ENCODE measurements at places on chromosomes 6 and 20.

- no peak for DNase-seq
Measured at GRCh38 chr6:65787787-65788186, 80.8 kb upstream of the EYS start.

GRCh38 chr20:45067558-45067957 is 33.4 kb downstream of the KCNS1 start:
- DNase-seq, result no peak

- no peak for DNase-seq
Measured at GRCh38 chr6:40485795-40486194, 101.4 kb downstream of the LRFN2 start.

GRCh38 chr20:14406495-14406894 is 69.1 kb upstream of the FLRT3 start:
- DNase-seq, result no peak

DNA sequence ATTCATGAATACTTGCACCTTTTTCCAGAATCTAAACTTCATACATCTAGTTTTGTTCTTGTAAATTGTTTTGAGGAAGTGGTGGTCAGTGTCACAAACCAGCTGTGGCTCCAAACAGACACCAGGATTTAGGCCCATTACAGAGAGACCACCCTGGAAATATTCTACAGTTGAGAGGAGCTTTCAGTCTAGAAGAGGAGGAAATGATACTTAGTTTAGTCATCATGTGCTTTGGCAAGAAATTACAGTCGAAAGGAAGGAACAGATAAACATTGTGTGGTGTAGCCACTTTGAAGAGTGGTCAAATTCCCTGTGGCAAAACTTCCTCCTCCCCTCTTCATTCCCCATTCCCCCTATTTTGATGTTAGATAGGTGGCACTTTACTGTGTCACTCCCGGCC is 15.7 kb downstream of the DCBLD1 start:
- no peak for DNase-seq

DNA sequence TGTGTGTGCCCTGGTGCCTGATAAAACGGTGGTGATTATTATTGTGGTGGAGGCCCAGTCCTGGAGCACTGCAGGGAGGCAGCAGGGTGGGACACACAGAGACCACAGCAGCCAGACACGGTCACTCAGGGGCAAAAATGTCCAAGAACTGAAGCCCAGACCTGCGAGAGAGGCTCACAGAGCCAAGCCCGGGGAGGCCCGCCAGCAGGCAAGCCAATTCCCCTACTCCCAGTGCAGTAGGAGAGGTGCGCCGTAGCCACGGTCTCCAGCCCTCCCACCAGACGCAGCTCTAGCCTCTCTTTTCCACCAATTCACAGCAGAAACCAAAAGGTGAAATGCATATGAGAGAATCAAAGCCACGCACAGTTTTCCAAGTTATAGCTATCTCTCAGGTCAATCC is 179.4 kb upstream of the TAB2 start:
- DNase-seq, result no peak

GRCh38 chr6:41694815-41695526 is 40.4 kb downstream of the TFEB start:
- DNase-seq, result no peak

DNA sequence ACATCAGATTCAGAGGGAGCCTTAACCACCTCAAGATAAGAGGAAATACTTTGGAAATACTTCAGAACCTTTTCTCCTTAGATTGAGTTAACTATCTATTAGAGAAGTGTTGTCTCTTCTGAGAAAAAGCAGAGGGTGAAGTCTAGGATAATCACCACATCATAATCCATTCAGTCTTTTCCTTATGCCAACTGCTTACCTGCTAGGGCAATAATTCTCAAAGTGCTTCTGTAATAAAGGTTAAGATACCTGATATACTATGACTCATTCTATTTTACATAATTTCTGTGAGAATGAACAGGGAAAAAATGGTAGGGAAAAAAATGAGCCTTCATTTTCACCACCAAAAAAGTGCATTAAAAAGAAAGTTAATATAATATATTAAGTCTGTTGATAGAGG is 70.1 kb upstream of the LOC128125822 start:
- DNase-seq, result no peak

- DNase-seq, result no peak
Measured at GRCh38 chr20:916125-916799, at the start of gene ANGPT4. ANGPT4 (minus strand) TSS chr20:916334; CDS start chr20:916214, 120 bp downstream.

DNA sequence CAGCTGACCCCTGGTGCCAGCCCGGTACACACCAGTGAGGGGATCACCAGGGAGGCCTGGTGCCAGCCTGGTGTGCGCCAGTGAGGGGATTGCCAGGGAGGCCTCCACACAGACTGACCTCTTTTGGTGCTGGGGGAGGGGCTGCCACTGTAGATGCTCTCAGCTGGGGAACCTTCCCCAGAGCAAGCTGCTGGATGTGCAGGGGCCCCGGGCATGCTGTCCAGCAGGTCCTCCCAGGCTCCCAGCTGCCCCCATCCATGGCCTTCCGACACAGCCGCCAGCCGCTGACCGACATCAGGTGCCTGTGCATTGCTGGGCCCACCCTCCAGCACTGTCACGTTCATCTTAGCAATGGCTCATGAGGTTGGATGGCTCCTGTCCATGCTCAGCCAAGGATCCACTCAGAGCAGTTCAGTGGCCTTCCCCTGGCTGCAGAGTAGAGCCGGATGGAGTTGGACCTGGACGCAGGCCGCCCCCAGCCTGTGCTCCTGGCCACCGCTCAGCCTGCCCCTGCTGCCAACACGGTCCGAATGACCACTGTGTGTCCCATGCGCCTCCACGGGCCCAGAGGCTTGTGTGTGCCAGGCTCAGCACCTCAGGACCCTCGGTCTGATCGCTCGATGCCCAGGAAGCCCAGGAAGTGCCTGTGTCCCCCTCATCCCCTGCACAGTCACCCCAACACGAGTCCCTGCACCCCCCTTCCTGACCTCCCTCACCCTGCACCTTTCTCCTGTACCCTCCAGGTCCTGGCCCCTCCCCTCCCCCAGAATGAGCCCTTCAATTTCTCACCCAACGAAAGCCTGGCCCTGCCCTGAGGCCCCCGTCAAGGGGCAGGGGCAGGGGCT is 95.7 kb downstream of the YTHDF1 start:
- DNase-seq, result no peak

- no peak for DNase-seq
Measured at GRCh38 chr6:24576447-24576846, 69.5 kb downstream of the KIAA0319 start.

DNA sequence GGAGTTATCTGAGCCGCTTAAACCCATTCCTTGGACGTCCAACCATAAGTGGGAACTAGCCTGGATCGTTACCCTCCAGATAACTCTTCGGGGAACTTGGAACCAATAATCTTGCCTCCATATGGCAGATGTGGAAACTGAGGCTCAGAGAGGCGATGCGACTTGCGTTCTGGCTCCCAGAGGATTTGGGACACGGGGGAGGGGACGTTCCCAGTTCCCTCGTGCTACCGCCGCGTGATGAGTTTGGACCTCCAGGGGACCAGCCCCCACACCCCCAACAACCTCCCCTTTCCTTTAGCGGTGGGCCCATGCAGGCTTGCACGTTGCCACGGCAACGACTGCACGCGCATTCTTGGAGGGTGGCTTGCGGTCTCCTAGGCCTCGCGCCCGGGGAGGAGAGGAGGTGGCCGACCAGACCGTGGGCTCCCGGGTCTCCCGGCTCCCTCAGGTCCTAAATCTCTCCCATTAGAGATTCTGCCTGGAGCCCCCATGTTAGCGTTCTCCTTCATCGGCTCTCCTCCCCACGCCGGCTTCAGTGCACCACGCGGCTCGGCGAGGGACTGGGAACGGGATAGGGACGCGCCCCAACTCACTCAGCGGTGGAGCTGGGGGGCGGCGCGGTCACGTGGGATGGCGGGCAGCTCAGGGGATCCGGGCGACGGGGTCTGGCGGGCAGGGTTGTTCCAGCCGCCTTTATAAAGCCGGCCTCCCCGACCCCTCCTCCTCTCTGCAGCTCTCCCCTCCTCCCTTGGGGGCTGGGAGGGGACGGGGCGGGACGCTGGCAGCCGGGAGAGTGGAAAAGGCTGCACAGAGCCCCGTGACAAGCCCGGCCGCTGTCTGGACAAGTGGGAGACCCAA is at the start of gene PLTP:
PLTP (minus strand) TSS at position 670 of the 858 bp plus-strand sequence. CDS start 703 bp downstream, outside the sequence.
- no peak for DNase-seq

- no peak for DNase-seq
Measured at GRCh38 chr6:101550451-101550850, 156.9 kb downstream of the GRIK2 start.

- DNase-seq, result no peak
Measured at GRCh38 chr6:72316675-72317380, 305.0 kb upstream of the KCNQ5 start.

DNA sequence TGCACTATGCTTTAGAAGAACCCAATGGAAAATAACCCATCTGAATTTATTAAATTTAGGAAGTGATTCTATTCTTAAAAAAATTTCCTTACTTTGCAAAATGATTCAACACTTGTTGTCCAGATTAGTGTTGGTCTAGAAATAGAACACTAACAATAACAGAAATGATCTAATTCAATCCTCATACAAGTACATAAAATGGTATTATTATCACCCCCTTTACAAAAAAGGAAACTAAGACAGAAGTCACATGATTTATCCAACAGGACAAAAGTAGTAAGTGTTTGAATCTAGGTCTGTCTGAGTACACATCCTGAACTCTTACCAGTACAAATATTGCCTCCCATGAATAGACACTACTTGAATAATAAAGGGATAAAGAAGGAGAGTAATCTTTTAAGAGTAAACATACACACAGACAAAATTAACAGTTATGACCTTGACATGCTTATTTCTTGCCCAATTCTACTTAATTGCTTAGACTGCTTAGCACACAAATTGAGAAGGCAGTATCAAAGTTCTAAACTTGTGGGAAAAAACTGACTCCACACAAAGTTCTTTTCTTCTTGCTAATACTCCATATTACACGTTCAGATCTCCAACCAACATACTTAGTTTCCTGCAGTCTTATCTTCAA is 195.4 kb upstream of the RUNX2 start:
- no peak for DNase-seq

DNA sequence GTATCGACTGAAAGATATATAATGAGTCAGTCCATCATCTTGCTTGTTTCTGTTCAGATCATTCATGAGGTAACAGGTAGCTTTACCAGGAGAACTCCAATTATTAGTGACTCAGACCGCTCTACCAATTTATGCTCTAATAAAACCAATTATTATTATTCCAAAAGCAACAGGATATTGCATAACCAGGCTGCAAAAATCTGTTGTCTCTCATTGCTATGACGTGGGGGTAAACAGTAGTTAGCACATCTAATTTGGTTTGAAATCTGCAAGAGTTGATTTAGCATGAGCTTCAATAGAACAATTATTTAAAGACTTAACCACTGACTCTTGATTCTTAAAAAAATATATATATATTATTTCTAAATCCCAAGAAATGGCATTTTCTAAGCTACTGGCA is 90.9 kb upstream of the MAP7 start:
- DNase-seq, result no peak

DNA sequence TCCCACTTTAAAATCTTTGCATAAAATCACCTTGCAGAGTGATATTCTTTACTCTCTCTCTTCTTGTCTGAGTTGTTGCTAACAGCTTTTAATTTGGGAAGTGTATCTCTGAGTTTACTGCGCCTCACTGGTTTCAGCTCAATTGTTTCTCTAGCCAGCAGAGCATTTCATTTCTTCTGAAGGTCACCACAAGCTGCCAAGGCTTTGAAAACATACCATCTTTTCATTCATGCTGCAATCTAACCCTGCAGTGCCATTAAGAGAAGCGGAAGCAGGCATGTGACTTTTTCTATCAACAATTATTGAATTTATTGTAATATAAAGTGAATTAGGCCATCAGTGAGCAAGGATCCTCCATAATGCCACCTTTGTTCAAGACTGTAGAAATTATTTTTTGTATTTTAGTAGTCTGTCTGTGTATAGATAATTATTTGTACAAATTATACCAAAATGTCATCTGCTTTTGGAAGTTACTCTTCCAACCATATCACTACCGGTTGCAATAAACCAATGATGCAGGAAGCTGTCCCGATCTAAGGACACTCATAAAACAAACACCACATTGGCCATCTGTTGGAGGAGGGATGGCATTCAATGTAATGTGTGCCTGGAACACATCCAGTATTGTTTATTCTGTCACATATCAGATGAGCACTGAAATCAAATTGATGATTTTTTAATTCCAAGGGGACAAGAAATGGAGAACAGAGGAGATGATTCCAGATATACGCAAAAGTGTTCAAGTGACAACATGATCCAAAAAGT is 26.8 kb downstream of the HS3ST5 start:
- DNase-seq, result no peak

DNA sequence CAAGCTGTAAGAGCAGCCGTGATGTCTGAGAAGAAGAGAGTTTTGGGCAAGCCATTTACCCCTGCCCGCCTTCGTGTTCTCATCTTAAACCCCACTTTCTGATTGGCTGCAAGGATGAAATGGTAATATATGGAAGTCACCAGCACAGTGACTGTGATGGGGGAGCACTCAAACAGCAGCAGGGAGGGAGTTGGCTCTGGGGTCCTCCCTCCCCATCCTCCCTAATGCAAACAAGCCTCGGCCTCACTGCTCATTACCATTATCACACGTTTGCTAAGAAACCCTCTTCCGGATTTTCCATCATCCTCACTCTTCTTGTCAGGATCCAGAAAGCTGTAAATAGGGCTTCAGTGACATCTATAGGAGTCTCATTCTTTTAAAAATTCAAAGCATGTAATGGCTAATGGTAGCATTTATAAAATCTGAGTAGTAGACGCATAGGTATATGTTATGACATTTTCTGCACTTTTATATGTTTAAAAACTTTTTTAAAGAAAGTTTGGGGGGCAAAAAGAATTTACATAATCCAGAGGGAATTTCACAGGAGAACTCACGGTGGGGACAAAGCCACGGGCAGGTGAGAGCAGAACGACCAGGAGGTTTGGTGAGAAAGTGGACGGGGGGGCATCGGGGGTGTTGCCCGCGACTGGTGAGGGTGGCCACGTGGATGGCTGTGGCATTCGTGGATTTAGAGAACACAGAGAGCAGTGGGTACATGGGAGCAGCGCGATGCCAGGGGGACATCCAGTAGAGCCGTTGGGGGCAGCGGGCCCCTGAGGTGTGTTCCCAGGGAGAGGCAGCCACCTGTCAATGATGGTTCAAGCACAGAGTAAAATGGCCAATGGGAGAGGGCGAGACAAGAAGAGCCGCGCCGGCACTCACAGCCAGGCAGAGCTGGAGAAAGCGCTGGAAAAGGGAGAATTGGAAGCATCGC is 29.6 kb downstream of the SUMO4 start:
- no peak for DNase-seq

DNA sequence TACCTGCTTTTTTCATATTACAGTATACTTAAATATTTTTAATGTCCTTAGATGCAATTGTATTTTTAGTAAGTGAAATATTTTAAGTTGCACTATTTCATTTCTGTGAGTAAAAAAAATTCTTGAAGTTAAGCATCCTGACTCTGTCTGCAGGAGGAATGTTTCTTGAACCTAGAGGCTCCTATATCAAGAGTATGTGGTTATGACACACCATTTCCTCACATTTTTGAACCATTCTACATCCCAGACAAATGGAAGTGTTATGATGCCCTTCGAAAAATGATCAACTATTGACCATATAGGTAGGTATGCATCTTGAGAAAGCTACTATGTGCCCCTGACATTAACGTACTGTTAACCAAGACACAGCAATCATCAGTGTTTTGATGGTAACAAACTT is 237.0 kb downstream of the BCKDHB start:
- DNase-seq, result no peak
